ENCODE measurements at places on chromosomes 16 and 17. TPM values are rescaled to one million over a fixed set of nuclear protein-coding genes. Genes with fewer than 3 reads are reported as not detected.

- peak overlapping the region; percentile 97 for H3K4me3 ChIP-seq
- DNase-seq, result no peak
- no peaks in the 10 kb centered on the region for H3K27me3 ChIP-seq
- peak overlapping the region; percentile 78 for H3K27ac ChIP-seq
- H3K36me3 ChIP-seq, result no peaks in the 10 kb centered on the region
Observed at GRCh38 chr16:56728980-56729734, 772 bp upstream of the NUP93 start.

GRCh38 chr17:73401911-73402310, 90.1 kb upstream of the CDC42EP4 start:
- H3K27ac ChIP-seq, result no peak overlapping the region
- no peaks in the 10 kb centered on the region for H3K27me3 ChIP-seq
- no peak overlapping the region for H3K4me3 ChIP-seq
- no peaks in the 10 kb centered on the region for H3K36me3 ChIP-seq
- DNase-seq, result no peak

GRCh38 chr17:50749245-50749644, 18.1 kb downstream of the ANKRD40CL start:
- no peaks in the 10 kb centered on the region for H3K27me3 ChIP-seq
- no peak overlapping the region for H3K27ac ChIP-seq
- H3K4me3 ChIP-seq, result no peak overlapping the region
- H3K4me1 ChIP-seq, result no peaks in the 10 kb centered on the region
- H3K36me3 ChIP-seq, result peaks cover 75% of the 10 kb centered on the region

DNA sequence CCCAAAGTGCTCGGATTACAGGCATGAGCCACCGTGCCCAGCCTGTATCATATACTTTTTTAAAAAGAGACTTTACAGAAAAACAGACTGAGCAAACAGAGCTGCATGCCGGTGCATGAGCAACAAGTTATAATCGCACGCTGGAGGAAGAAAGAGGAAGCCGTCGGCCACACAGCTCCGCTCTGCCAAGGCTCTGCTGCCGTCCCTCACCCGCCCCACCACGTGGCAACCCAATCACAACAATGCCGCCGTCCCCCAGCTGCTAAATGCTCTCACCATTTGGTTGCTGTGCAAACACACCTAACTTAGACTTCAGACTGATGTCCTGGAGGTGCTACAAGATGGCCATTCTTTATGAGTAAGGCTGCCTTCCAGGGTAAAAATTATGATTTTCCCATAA, 83.5 kb downstream of the ADCY9 start:
- no peaks in the 10 kb centered on the region for H3K36me3 ChIP-seq
- no peaks in the 10 kb centered on the region for H3K27me3 ChIP-seq
- H3K4me3 ChIP-seq, result no peak overlapping the region
- DNase-seq, result peak; percentile 67
- peaks cover 5% of the 10 kb centered on the region for H3K4me1 ChIP-seq
- H3K27ac ChIP-seq, result no peak overlapping the region

Gene CBLN1
- not detected for total RNA-seq

Gene PLA2G10
- total RNA-seq, result 10.2 TPM

DNA sequence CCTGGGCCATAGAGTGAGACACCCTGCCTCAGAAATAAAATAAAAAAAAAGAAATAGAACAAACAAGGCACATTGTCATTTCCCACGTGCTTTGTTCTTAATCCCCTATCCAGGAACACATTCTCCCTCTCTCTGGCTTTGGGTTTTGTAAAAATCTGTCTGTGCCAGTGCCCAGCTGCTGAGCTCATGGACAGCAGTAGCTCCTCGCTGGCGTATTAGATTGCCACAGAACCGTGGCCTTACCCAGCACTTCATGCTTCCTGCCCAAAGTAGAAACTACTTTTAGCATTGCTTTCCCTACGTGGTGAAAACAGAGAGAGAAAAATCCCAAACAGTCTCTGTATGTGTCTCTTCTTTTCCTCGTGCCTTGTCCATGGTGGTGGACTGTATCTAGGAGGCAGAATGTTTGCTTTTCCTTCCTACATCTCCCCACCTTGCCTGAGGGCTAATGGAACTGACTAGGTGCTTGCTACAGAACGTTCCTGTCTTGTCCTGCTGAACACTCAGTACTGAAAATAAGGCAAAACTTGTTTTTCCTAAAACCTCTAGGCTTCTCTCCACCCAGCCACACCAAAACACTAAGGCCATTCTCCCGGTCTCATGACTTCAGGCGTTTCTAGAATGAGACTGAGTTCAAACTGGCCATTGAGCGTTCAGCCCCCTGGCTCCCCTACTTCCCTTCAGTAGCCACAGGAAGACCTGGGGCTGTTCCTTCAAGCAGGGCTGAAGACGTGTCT, 26.1 kb downstream of the MNT start:
- no peak overlapping the region for H3K27ac ChIP-seq
- H3K4me3 ChIP-seq, result no peak overlapping the region
- peaks cover 74% of the 10 kb centered on the region for H3K36me3 ChIP-seq
- DNase-seq, result no peak
- H3K4me1 ChIP-seq, result no peaks in the 10 kb centered on the region
- H3K27me3 ChIP-seq, result no peaks in the 10 kb centered on the region

GRCh38 chr16:64236316-64236715, 885.5 kb downstream of the CDH11 start:
- no peaks in the 10 kb centered on the region for H3K4me1 ChIP-seq
- no peaks in the 10 kb centered on the region for H3K27me3 ChIP-seq
- H3K36me3 ChIP-seq, result no peaks in the 10 kb centered on the region
- H3K4me3 ChIP-seq, result no peak overlapping the region
- no peak overlapping the region for H3K27ac ChIP-seq
- no peak for DNase-seq

Gene C1QTNF8
- not detected for total RNA-seq

DNA sequence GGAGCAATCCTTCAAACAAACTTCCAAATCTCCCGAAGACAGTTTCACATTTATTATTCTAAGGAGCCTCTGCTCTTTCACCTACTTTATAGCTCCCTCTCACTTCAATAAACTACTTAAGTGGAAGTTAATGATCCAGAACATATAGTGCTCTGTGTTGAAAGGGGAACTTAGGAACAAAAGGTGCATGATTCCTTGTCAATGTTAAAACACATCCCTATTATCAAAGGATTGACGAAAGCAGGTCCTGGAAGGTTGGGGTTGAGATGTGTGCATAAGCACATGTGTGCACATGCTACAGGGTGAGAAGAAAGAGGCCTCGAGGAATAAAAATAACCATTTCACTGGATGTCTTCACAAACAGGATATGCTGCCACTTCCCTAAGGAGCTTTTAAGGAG, 170.3 kb downstream of the SLC39A11 start:
- H3K4me1 ChIP-seq, result no peaks in the 10 kb centered on the region
- no peak for DNase-seq
- no peaks in the 10 kb centered on the region for H3K27me3 ChIP-seq

DNA sequence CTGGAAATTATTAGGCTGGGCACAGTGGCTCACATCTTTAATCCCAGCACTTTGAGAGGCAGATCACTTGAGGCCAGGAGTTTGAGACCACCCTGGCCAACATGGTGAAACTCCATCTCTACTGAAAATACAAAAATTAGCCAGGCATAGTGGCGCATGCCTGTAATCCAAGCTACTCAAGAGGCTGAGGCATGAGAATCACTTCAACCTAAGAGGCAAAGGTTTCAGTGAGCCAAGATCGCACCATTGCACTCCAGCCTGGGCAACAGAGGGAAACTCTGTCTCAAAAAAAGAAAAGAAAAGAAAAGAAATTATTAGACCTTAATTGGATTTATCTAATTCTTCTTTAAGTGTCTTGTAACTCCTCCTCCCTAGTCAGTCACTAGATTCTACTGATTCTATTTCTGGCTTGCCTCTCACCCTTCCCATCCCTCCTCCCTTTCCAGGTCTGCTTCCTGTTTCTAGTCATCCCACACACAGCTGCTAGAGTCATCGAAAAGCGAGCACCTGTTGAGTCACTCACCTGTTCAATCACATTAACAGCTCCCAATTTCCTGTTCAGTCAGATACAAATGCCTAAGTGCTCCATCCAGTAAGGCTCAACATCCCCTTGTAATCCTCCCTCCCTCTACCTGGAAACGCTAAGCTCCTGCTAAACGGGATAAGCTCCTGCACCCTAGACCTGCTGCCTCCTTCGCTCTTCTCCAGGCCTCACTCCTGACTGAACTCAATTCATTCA, 34.6 kb downstream of the ERN1 start:
- H3K27ac ChIP-seq, result peak overlapping the region; percentile 32
- H3K27me3 ChIP-seq, result no peaks in the 10 kb centered on the region
- H3K36me3 ChIP-seq, result no peaks in the 10 kb centered on the region

DNA sequence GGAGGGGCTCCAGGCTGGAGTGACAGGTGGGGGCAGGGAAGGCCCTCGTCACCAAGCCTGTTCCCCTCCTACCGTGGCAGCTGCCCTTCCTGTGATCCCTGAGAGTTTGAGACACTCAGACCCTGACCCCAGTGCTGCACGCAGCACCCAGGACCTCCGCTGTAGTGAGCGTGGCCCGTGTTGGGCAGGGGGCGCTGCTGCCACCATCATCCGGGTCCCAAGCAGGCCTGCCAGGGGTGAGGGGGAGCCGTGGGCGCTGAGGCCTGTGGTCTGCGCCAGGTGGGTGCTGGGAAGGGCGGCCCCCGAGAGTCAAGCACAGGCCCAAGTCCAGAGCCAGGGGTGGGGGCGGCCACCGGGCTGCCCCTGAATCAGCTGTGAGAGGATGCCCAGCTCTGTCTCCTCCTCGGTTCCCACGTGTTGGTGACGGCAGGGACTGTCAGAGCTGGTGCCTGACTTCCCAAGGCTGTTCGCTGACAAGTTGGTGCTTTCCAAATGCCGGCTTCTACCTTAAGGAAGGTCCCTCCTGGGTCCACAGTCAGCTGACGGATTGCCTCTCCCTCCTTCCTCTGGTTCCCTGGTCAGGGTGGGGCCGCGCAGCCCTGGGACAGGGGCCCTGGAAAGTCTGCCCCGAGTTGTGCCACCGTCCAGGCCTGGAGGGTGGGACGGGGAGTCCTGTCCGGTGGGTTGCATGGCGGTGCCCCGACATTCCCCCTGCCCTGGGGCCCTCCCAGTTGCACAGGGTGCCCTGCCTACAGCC, 31.1 kb downstream of the TPSG1 start:
- H3K36me3 ChIP-seq, result no peaks in the 10 kb centered on the region
- H3K27me3 ChIP-seq, result no peaks in the 10 kb centered on the region
- peaks cover 6% of the 10 kb centered on the region for H3K4me1 ChIP-seq

GRCh38 chr16:80752541-80752940, 51.9 kb downstream of the CDYL2 start:
- H3K4me1 ChIP-seq, result peaks cover 6% of the 10 kb centered on the region
- no peak overlapping the region for H3K27ac ChIP-seq
- DNase-seq, result no peak

DNA sequence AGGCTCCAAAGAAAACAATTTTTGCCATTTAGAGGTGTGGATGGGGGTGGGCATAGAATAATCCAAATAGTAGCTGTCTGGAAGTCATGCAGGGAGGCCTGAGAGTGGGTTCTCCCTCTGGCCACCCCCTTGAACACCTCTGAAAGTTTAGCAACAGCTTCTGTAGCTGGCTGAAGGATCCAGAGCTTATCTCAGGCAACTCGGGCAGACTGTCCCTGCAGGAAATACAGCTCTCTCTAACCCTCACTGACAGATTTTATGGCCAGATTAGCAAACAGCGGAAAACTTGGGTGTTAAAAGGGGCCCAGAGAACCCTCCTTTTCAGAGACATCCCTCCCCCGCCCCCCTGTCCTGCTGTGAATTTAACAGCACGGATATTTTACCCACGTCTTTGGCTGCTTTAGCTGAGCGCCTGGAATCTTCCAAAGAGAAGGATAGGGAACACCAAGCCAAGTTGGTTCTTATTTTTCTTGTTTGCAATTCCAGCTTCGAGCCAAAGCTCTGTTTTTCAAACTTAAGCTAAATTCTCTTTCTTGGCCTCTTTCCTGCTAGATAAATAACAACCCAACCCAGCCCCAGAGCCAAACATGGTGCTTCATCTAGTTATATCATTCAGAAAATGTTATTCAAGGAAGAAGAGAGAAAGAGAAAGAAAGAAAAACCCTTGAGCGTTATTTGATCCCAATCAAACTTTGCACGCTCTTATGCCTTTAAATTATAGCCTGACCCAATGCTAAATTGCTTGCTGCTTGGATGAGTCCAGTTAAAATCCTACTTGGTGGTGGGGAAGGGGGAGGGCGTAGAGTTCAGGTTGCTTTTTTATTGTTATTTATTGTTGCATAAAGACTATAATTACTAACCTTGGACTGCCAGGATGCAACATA, 2.3 kb upstream of the HOXB2 start:
- no peaks in the 10 kb centered on the region for H3K36me3 ChIP-seq
- H3K4me3 ChIP-seq, result no peak overlapping the region
- no peak for DNase-seq
- no peaks in the 10 kb centered on the region for H3K27me3 ChIP-seq

Gene AANAT
- not detected for total RNA-seq

DNA sequence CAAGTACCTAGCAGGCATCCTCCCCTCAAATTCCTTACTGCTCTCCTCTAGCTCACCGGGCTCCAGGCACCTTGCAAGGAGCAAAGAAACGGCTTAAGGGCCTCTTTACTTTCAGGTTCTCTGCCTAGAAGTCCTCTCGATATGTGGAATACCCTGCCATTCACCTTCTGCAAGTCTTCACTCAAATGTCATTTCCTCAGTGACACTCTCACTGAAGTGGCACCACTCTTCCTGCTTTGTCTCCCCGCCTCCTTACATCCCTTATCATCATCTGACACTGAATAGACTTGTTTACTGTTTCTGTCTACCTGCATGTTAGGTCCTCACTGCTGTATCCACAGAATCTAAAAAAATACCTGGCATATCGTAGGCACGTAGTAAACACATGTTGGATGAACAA, 947 bp downstream of the SLC7A6OS start:
- H3K36me3 ChIP-seq, result peaks cover 4% of the 10 kb centered on the region
- H3K27ac ChIP-seq, result peak overlapping the region; percentile 93
- peaks cover 40% of the 10 kb centered on the region for H3K4me1 ChIP-seq
- no peaks in the 10 kb centered on the region for H3K27me3 ChIP-seq
- peak overlapping the region; percentile 59 for H3K4me3 ChIP-seq

Gene PSMD7
- total RNA-seq, result 66.4 TPM

DNA sequence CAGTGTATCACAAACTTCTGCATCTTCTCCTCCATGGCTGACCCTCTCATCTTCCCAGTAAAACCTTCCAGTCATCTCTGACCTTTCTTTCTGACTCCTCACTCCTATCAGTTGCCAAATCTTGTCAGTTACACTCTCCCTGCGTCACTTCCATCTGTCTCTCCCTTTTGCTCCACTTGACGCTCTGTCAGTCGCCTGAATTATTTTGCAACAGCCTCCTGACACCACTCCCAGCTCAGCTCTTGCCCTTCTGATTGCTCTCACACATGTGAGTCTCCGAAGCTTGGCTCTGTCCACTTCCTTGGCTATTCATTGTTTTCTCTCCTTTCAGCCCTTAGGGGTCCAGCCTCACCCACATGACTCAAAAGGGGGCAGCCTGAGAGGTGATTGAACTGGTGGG, 27.7 kb downstream of the DHRS7C start:
- no peaks in the 10 kb centered on the region for H3K36me3 ChIP-seq
- H3K27ac ChIP-seq, result no peak overlapping the region
- DNase-seq, result no peak

Gene KRT20
- total RNA-seq, result 0.31 TPM
